ENCODE measurements at places on chromosomes 1 and 21. TPM values are rescaled to one million over a fixed set of nuclear protein-coding genes. Genes with fewer than 3 reads are reported as not detected.

GRCh38 chr1:18608534-18608933, 22.1 kb upstream of the PAX7 start:
- DNase-seq: no peak

DNA sequence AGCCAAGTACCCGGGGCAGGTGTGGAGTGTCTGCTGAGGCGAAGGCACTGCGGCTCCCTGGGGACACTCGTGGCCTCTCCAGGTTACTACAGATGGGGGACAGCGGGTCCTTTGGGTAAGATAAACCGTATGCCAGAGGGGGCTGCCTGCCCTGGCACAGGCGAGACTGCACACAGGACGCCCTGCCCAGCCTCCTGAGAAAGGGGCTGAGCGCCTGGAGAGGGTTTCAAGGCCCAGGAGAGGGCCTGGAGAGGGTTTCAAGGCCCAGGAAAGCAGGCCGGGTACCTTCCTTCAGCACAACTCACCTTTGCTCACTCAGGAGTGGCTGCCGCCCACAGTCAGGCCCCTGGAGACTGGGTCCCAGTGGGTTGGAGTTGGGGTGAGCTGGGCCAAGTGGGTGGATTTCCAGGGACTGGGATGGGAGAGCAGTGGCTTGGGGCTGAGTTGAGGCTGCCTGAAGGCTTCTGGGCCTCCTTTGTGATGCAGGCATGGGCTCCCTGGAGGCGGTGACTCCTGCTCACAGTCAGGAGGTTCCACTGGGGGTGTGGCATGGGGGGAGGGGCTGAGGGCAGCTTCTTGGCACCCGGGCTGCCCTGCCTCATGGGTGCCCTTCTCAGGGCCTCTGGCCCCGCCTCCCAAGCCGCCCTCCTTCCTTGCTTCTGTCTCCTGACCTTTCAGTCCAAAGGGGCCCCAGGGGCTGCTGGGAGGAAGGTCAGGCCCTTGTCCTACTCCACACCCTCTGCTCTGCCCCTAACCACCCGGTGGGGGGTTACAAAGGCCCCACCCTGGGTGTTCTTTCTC, at the start of gene MMEL1:
TSS of gene MMEL1 (minus strand) at position 456 of the 801 bp plus-strand sequence. CDS start 3,532 bp downstream, outside the sequence.
- no peak for DNase-seq

- no peak for DNase-seq
Observed at GRCh38 chr21:21165063-21165645, 166.9 kb downstream of the NCAM2 start.

GRCh38 chr21:45125357-45125756, 51.0 kb downstream of the ADARB1 start:
- DNase-seq: no peak

GRCh38 chr1:1462318-1462966, 9.1 kb upstream of the ATAD3B start:
- DNase-seq: peak; percentile 27

DNA sequence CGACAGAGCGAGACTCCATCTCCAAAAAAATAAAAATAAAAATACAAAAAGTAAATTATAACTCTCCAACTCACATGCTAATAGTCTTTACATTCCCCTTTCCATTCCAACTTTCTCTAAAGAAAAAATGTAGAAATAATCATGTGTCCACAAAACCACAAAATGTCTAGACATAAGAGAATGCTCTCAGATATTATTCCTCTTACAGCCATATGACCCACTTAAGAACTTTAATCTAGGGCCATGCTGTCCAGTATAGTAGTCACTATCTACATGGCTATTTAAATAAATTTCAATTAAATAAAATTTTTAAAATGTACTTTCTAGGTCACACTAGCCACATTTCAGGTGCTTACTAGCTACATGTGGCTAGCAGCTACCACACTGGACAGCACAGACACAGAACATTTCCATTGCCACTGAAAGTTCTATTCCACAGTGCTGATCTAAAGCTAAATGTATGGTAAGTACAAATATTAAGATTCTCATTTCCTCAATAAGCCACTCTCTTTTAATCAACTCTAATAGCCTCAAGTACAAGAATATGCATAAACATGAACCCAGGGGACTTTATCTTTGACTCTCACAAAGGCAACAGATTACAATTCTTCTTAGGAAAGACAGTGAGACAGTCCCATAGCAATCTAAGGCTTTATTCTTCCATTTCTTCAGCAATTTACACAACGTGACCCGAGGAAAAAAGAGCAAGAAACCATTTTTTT, 138.6 kb downstream of the RERE start:
- DNase-seq: no peak

- DNase-seq: no peak
Observed at GRCh38 chr1:244231193-244231571, 180.1 kb downstream of the ZBTB18 start.

PTGFRN gene
- total RNA-seq: 10.7 TPM

COL9A2 gene
- 12.6 TPM for total RNA-seq

DNA sequence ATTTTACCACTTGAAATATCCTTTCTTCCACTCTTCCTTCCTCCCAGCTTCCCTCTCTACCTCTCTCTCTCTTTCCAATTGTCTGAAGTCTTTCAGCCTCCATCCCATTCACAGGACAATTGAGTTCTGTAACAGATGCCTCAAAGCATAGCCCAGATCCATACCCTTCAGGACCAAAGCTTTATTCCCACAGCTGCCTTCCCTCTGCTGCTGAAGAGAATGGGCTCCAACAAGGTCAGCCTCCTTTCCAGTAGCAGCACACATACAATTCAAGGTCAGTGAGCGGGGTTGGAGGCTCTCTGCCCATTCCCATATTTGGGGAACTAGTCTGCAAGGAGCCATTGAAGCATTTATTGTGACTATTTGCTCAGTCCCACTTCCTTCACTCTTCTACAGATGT, 179.9 kb downstream of the DPYD start:
- no peak for DNase-seq

OR2L2 gene
- total RNA-seq: not detected

DNA sequence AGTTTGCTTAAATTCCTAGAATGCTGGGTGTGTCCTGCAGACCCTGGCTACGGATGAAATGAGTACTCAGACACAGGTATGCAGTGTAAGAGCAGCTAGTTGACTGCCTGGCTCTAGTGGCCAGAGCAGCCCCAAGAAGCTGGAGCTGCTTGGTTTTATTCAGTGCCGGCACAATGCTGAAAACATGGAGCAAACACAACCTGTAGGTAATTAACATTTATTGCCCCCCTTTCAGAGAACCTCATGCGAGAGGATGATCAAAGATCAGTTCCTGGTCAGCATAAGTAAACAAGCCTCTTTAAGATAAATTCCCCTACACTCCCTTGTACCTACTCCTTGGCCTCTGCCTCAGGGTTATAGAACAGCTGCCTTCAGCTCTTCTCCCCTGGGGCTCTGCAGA, 43.2 kb downstream of the MRPS6 start:
- DNase-seq: no peak

TSSK3 gene
- total RNA-seq: not detected

GRCh38 chr1:110829955-110830553, 42.9 kb upstream of the CD53 start:
- DNase-seq: no peak

OR2L8 gene
- not detected for total RNA-seq

DNA sequence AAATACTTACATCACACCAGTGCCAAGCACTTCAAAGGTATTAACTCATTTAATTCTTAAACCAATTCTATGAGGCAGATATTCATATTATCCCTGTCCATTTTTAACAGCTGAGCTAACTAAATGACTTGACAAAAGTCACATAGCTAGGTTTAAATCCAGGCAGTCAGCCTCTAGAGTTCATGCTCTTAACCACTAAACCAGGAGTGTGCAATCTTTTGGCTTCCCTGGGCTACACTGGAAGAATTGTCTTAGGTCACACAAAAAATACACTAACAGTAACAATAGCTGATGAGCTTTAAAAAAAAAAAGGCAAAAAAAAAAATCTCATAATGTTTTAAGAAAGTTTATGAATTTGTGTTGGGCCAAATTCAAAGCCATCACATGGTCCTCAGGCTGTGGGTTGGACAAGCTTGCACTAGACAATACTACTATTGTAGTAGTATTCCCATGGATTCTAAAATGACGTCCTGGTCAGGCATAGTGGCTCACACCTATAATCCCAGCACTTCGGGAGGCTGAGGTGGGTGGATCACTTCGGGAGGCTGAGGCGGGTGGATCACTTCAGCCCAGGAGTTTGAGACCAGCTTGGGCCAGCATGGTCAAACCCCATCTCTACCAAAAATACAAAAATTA, 10.0 kb downstream of the UBR4 start:
- DNase-seq: no peak

CGN gene
- total RNA-seq: 10.3 TPM

TSPAN1 gene
- 1.2 TPM for total RNA-seq

DNA sequence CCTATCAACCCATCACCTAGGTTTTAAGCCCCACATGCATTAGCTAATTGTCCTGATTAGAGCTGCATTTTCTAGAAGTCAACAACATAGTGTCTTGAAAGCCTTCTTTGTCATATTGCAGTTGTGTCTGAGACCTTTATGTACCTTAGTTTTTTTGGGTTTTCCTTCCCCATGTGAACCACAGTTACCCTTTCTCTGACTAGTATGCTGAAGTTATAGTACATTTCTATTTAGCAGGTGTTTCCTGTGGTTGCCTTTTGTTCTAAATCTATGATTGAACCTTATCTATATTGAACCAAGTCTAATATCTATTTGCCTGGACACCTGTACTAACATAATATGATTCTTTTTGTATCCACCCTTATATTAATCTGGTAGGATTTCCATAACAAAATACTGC, 135.6 kb downstream of the ST6GALNAC3 start:
- no peak for DNase-seq

GRCh38 chr1:206734499-206735142, 36.0 kb upstream of the IL19 start:
- DNase-seq: peak; percentile 84

DNA sequence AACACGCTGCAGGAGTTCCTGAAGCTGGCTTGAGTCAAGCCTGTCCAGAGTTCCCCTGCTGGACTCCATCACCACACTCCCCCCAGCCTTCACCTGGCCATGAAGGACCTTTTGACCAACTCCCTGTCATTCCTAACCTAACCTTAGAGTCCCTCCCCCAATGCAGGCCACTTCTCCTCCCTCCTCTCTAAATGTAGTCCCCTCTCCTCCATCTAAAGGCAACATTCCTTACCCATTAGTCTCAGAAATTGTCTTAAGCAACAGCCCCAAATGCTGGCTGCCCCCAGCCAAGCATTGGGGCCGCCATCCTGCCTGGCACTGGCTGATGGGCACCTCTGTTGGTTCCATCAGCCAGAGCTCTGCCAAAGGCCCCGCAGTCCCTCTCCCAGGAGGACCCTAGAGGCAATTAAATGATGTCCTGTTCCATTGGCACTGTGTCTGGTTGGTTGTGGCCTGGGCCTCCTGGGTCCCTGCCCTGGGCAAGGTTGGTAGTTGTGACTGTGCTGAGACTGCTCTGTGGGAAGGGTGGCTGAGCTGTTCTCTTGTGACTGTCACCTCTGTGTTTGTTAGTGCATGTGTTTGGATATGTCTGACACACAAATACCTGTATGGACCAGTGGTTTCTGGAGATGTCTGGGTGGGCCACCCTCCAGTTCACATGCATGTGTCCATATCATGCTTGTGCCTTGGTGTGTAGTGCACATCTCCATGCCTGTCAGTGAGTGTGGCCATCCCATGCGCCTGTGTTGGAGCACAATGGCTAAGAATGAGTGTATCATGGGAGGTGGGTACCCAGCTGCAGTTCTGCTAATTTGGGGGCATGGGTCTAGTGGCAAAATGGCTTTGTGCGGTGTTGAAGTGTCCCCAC, 1.4 kb downstream of the SH3BGRL3 start:
- DNase-seq: no peak

AADACL4 gene
- not detected for total RNA-seq

GRCh38 chr1:14773396-14774025, 175.0 kb downstream of the KAZN start:
- DNase-seq: no peak

- DNase-seq: no peak
Observed at GRCh38 chr1:31623365-31623764, 5.9 kb downstream of the HCRTR1 start.

- DNase-seq: no peak
Observed at GRCh38 chr1:109388884-109389637, 8.7 kb downstream of the SORT1 start.

GRCh38 chr1:21299780-21300395, 9.6 kb upstream of the ECE1 start:
- no peak for DNase-seq

EXOC8 gene
- total RNA-seq: 20.5 TPM

AMIGO1 gene
- 3.7 TPM for total RNA-seq

CFHR3 gene
- total RNA-seq: not detected

UBXN10 gene
- 0.63 TPM for total RNA-seq

- DNase-seq: no peak
Observed at GRCh38 chr1:160400646-160401486, 502 bp downstream of the VANGL2 start.

CTH gene
- 7.3 TPM for total RNA-seq

B3GALT2 gene
- total RNA-seq: 0.25 TPM

- DNase-seq: no peak
Observed at GRCh38 chr1:233617025-233617424, 3.1 kb downstream of the KCNK1 start.

GRCh38 chr1:202982715-202983430, 15.8 kb upstream of the CYB5R1 start:
- no peak for DNase-seq

DNA sequence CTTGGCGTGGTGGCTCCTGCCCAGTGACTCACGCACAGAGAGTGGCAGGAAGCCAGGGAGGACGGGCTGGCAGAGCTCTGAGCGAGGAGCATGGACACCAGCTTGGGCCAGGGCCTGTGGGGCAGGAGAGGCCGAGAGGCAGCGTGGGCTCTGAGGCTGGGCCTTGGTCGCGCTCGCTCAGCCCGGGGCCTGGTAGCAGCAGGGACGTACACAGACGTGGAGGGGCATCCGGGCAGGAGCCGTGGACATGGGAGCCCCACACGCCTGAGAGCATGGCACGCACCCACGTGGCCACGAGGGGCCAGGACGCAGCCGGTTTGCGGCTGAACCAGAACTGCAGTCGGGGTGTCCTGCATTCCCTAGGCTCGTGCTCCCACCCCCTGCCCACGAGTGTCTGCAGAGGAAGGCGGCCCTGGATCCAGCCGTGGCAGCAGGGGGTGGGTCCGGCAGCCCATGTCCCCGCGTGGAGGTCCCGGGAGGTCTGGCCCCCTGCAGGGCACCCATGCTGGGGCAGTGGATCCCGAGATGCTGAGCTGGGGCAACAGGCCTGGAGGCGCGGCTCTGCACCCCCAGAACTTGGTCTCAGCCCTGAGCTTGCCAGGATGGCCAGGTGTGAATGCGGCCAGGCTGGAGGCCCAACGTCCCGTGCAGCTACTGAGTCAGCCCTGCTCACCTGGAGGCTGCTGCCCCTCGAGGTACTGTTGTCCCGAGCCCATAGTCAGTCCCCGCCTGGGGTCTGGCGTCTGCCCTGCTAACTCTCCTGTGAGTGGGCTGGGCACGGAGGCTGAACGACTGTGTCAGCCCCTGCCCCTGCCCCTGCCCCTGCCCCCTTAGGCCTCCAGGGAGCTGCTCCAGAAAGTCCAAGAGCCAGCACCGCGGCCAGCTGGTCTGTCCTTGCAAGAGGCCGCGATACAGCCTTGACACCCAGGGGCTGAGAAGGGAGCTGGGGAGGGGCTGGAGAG, 61.6 kb downstream of the SLX9 start:
- DNase-seq: no peak

- no peak for DNase-seq
Observed at GRCh38 chr1:162161916-162162550, 92.5 kb downstream of the NOS1AP start.

CDC42SE1 gene
- 93.0 TPM for total RNA-seq
